ENCODE measurements at places on chromosomes 1 and 21. TPM values are rescaled to one million over a fixed set of nuclear protein-coding genes. Genes with fewer than 3 reads are reported as not detected.

The NCSTN gene
- 149 TPM for total RNA-seq

The SIM2 gene
- not detected for total RNA-seq

The LYSMD1 gene
- 7.8 TPM for total RNA-seq

DNA sequence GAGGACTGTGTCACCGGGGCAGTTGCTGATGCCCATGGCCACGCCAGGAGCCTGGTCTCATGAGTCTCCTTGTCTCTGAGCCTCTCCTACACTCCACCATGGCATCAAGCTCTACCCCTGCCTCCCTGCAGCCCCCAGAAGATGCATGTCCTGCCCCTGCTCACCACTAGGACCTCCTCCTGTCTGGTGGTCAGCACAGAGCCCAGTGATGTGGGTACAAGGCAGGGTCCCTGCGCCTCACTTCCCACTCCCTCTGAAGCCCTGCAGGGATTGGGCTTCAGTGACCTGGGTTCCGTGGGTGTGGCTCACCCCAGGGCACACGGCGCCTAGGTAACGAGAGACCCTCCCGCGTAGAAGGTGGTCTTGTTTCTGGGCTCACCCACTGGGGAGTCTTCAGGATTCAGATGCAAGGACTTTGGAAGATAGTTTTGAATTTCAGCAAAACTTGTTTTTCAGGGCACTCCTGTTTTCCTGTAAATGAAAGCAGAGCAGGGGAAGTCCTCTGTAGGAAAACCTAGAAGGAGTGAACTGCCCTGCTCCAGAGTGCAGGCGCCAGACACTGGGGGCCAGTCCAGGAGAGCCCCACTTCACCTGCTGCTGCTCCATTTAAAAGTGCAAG, 2.8 kb downstream of the COL18A1 start:
- no peak for DNase-seq

DNA sequence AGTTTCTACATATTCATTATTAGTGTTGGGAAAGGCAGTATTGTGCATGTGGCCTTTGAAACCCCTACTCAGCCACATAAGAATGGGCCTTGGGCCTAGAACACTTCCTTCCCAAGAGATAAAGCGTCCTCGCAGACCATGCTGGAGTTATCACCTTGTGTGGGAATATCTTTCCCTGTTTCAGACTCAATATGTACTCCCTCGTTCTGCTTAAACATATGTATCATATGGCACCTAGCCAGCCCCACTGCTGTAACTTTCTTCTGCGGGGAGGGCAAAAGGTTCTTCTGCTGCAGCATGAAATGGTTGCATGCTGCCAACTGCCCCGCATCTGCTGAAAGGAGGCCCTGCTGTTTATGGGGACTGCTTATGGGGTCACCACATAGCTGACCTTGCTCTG, 92.0 kb downstream of the CRB1 start:
- no peak for DNase-seq

GRCh38 chr1:58900396-58900795, 116.5 kb upstream of the JUN start:
- DNase-seq = no peak

- DNase-seq = no peak
These were observed 132.8 kb downstream of the CASZ1 start for GRCh38 chr1:10663678-10664035.

DNA sequence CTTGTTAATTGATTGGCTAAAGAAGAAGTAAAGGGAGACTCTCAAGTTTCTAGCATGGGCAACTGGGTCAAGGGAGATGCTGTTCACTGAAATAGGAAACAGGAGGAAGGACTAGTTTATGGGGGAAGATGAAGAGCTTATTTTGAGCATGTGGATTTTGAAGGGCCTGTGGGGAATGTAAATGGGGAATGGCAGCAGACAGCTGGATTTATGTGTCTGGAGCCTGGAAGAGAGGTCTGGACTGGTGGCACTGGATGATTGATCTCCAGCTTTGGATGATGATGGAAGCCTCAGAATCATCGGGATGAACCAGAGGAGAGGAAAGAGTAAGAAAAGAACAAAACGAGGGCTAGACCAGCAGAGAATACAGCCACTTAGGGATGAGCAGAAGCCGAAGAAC, 54.9 kb upstream of the ENAH start:
- no peak for DNase-seq

DNA sequence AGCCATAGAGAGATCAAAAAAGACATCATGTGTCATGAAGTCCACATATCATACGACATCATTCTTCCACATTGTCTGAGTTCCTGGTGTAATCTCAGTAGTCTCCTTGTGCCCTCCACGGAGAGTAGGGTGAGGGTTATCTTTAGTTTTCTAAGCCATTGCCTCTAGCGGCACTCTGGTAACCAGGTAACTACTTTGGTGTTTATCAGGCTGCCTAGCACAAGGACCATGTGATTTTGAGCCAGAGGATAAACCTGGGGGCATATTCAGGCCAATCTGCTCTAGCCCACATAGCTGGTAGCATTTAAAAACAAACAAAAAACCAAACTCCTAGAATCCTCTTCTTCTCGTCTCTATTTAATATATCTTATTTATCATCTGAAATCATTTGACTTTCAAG, 147.4 kb downstream of the GDAP2 start:
- no peak for DNase-seq
